RKO (cell line): ENCODE measurements at places on chromosomes 11 and 22.

GRCh38 chr11:17531636-17532113 lies 12.5 kb downstream of the USH1C start:
- no peak for DNase-seq

DNA sequence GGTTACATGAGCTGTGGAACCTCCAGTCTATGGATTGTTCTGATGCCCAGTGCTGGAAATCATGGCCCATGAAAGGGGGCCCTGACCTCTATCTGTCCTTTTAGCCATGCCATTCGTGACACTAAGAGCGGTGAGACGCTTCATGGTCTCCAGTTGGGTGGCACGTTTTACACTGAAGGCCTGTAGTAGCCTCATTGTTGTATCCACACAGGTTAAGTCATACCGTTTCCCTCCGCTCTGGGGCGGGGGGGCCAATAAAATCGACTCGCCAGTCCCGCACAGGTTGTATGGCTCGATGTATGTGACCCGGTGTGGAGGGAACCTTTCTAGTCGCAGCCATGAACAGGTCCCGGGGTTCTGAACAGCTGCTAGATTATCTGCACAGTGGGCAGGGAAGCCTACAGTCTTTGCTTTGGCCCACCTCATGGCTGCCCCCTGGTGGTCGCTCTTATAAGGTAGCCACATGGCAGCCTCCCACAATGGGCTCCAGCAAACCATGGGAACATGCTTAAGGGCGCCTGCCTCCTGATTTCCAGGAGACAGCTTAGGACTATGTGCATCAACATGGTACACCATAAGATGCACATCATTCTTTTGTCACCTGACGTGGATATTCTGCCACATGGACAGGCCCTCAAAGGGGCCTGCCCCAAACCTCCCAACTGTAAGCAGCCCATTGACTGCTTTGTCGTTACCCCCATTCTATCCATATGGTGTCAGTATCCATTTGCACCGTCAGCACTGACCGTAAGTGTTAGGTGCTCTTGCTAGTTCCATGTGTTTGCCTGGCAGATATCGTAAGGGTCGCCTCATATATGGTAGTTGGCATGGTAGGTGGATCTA lies 19.7 kb upstream of the APOL3 start:
- peak; percentile 19 for DNase-seq

GRCh38 chr11:132127900-132128288 lies 757.5 kb downstream of the NTM start:
- DNase-seq, result no peak

GRCh38 chr11:1923201-1923956 lies 3.9 kb downstream of the TNNT3 start:
- no peak for DNase-seq

DNA sequence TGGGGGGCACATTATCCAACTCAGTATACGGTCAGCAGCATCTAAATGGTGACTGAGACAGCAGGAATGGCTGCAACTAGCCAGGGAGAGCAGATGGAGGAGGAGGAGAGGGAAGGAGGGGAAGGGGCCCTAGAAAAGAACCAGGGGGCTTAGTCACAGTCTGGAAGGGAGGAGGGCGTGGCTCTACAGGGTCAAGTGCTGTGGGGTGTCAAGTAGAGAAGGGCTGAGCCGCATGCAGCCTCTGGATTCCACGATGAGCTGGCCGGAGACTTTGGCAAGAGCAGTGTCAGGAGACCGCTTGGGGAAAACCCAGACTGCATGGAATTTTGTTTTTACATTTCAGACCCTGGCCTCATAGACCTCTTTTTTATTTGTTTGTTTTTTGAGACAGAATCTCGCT lies 25.8 kb upstream of the PPFIA1 start:
- DNase-seq, result no peak

GRCh38 chr11:117702946-117703598 lies 93.9 kb downstream of the DSCAML1 start:
- DNase-seq, result no peak
